ENCODE measurements at places on chromosomes 13 and 19.

- H3K27me3 ChIP-seq = no peaks in the 10 kb centered on the region
- H3K4me1 ChIP-seq = no peaks in the 10 kb centered on the region
- no peak for DNase-seq
- H3K36me3 ChIP-seq = no peaks in the 10 kb centered on the region
Observed at GRCh38 chr13:29917650-29918049, 67.2 kb upstream of the UBL3 start.

DNA sequence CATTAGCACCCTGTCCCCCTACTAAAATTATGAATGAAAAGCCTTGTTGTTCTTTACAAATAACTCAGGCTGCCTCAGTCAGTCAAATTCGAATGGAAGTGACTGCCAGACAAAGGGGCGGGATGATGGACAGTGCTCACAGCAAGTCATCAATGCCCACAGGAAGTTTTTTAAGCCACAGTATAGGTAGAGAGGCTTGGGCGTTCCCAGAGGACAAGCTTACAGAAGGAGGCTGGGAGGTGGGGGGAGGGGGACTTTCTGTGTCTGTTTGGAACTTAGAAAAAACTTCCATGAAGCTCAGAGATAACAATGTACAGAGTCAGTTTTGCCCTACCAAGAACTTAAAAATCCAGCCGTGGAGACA, 18.5 kb upstream of the SPRY2 start:
- H3K27me3 ChIP-seq = no peaks in the 10 kb centered on the region
- DNase-seq = no peak
- no peaks in the 10 kb centered on the region for H3K36me3 ChIP-seq
- no peak overlapping the region for H3K27ac ChIP-seq
- H3K4me3 ChIP-seq = no peak overlapping the region

DNA sequence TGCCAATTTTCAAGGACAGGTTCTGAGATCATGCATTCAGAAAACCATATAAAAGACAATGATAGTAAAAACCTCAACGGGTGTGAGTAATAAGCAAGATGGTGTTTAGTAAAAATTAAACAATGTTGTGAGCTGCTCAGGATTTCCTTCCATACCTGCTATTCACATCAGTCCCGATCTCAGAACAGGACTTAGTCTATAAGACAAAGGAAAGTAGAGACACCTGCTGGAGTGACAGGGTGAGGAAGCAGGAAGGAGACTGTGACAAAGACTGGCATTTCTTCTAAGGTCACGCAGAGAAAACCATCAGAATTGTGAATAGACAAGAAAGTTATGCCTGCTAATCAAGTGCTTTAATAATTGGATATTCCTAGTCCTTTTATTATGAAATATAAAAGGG, 648.0 kb downstream of the DACH1 start:
- H3K36me3 ChIP-seq = no peaks in the 10 kb centered on the region
- no peaks in the 10 kb centered on the region for H3K27me3 ChIP-seq
- no peak for DNase-seq
- H3K27ac ChIP-seq = no peak overlapping the region

- no peaks in the 10 kb centered on the region for H3K36me3 ChIP-seq
- H3K4me3 ChIP-seq = no peak overlapping the region
- no peaks in the 10 kb centered on the region for H3K27me3 ChIP-seq
- H3K27ac ChIP-seq = no peak overlapping the region
- no peak for DNase-seq
Observed at GRCh38 chr19:10321417-10321797, 5.6 kb upstream of the FDX2 start.

- H3K36me3 ChIP-seq = no peaks in the 10 kb centered on the region
- H3K27ac ChIP-seq = no peak overlapping the region
- H3K27me3 ChIP-seq = no peaks in the 10 kb centered on the region
- DNase-seq = no peak
- H3K4me3 ChIP-seq = no peak overlapping the region
Observed at GRCh38 chr13:93915269-93915809, 564.1 kb downstream of the DCT start.

- H3K4me1 ChIP-seq = no peaks in the 10 kb centered on the region
- no peak overlapping the region for H3K4me3 ChIP-seq
- H3K36me3 ChIP-seq = no peaks in the 10 kb centered on the region
- H3K27me3 ChIP-seq = no peaks in the 10 kb centered on the region
Observed at GRCh38 chr19:32397671-32398101, 7.9 kb upstream of the DPY19L3 start.

DNA sequence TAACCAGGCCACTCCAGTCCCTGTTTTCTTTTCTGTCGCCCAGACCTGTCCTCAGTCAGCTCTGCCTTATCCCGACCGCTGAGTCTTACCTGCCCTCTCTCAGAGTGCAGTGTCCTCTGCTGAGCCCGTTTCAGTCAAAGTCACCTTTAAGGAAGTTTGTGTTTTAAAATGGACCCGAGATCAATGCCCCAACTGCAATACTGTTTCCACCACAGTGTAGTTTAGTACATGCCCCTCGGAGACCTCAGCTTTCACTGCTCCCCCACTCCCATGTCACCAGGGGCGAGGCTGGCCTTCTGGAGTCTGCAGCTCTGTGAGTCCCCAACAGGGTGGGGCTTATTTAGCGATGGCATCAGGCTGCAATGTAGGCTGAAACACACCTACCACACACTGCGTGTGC, 248.4 kb upstream of the TSHZ3 start:
- peaks cover 32% of the 10 kb centered on the region for H3K27me3 ChIP-seq
- no peak overlapping the region for H3K27ac ChIP-seq
- DNase-seq = no peak
- H3K36me3 ChIP-seq = no peaks in the 10 kb centered on the region
- no peak overlapping the region for H3K4me3 ChIP-seq

DNA sequence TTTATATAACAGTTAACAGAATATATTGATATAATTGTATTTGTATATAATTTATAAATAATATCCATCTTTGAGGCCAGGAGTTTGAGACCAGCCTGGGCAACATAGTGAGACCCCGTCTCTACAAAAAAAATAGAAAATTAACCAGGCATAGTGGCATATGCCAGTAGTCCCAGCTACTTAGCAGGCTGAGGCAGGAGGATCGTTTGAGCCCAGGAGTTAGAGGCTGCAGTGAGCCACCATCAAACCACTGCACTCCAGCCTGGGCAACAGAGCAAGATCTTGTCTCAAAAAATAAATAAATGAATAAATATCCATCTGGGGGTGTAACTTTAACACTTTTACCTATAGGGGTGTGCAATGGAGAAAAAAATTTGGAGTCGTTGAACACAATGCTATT, 1.3 kb upstream of the SHFL start:
- H3K27ac ChIP-seq = no peak overlapping the region
- no peak for DNase-seq
- peaks cover 20% of the 10 kb centered on the region for H3K27me3 ChIP-seq
- H3K4me3 ChIP-seq = no peak overlapping the region
- H3K36me3 ChIP-seq = no peaks in the 10 kb centered on the region

DNA sequence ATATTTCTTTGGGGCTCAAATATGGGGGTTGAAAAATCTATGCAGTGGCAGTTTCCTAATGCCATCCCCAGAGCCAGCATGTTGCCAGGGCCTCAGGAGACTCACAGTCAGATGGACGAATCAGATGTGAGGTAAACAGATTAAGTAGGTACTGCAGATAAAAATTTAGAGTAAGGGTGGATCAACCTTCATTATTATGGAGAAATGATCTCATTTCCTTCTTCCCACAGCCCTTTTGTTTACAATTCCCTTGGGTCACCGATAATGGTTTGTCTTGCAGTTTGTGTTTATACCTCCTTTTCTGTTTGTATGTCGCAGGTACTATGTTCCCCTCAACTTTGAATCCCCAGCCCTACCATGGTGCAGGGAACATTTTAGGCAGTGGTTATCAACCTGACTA, 20.0 kb downstream of the DIAPH3 start:
- H3K4me3 ChIP-seq = no peak overlapping the region
- H3K4me1 ChIP-seq = no peaks in the 10 kb centered on the region
- no peaks in the 10 kb centered on the region for H3K36me3 ChIP-seq
- no peak for DNase-seq

GRCh38 chr13:84439108-84439507, 556.8 kb upstream of the SLITRK1 start:
- DNase-seq = no peak
- H3K27ac ChIP-seq = no peak overlapping the region
- H3K36me3 ChIP-seq = no peaks in the 10 kb centered on the region
- H3K4me3 ChIP-seq = no peak overlapping the region
- H3K27me3 ChIP-seq = no peaks in the 10 kb centered on the region

GRCh38 chr13:73419186-73419585, 360.4 kb downstream of the KLF5 start:
- DNase-seq = no peak
- no peaks in the 10 kb centered on the region for H3K36me3 ChIP-seq
- H3K27me3 ChIP-seq = no peaks in the 10 kb centered on the region
- no peak overlapping the region for H3K27ac ChIP-seq
- H3K4me3 ChIP-seq = no peak overlapping the region

- DNase-seq = no peak
- H3K4me3 ChIP-seq = no peak overlapping the region
- no peaks in the 10 kb centered on the region for H3K27me3 ChIP-seq
- no peak overlapping the region for H3K27ac ChIP-seq
- H3K36me3 ChIP-seq = no peaks in the 10 kb centered on the region
- H3K4me1 ChIP-seq = 0 out of 2 replicates have a peak, but pooled peaks cover 6% of the 10 kb centered on the region
Observed at GRCh38 chr13:30194906-30195305, 112.4 kb downstream of the KATNAL1 start.

DNA sequence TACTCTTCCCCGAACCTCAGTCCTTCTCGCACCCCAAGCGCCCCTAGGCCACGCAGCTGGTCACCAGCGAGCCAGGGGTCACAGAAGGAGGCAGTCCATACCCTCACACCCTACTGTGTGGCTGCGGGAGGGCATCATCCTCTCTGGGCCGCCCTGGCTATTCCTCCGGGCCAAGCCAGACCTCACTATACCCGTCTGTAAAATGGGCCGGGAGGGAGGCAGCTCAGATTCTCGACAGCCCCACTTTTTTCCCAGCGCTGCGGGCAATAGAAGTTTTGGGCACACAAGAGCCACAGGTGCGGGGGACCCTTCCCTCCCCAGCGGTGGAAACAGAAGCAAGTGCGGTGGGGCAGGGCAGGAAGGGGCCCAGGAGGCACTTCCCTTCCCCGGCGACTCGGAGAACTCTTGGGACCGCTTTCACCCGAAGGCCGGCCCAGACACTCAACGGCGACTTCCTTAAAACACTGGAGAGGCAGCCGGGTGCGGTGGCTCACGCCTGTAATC, 5.6 kb upstream of the ARRDC2 start:
- 0 out of 2 replicates have a peak, but pooled peaks cover 1% of the 10 kb centered on the region for H3K4me1 ChIP-seq
- no peak overlapping the region for H3K27ac ChIP-seq
- DNase-seq = no peak
- H3K36me3 ChIP-seq = no peaks in the 10 kb centered on the region
- H3K4me3 ChIP-seq = no peak overlapping the region

DNA sequence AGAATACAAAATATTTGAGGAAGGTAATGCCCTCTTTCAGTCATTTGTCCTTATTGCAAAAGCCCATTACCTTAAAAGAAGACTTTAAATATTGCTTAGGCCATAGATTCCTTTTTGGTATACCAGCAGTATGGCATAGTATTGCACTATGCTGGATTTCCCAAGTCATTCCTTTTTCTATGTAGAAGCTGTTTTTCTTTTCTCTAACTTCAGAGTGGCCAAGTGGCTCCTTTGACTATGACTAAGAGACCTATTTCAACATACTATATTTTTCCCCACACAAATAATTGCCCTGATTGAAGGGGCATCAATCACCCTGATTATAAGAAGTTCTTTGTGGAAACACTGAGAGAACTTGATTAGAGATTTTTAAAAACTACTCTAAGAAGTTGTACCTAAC, 68.6 kb downstream of the UFM1 start:
- DNase-seq = no peak
- 0 out of 2 replicates have a peak, but pooled peaks cover 3% of the 10 kb centered on the region for H3K4me1 ChIP-seq
- no peak overlapping the region for H3K4me3 ChIP-seq
- no peak overlapping the region for H3K27ac ChIP-seq

DNA sequence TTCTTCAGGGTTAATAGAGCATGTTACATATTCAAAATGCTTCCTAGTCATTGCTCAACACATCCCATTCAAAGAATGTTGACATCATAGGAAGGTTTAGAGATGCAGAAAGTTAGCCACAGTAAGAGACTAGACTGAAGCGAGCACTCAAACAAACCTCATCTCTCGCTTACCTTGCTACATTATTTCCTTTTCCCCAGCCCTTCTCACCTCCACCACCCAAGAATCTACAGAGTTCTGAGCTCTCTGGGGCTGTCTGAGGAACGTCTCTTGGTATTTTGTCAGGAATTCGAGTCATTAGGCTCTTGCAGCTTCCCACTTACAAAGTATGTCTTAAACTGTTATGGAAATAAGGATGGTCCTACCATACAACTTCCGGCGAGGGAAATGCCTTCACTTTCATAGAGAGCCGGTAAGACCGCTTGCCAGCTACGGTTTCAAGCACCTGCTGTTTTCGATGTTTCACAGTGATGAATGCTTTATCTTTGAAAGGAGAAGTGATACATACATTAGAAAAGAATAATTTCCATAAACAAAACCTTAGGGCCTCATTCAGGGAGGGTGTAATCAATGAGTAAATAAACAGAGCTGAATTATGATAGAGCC, 65.1 kb downstream of the FLT1 start:
- H3K36me3 ChIP-seq = no peaks in the 10 kb centered on the region
- no peaks in the 10 kb centered on the region for H3K27me3 ChIP-seq

DNA sequence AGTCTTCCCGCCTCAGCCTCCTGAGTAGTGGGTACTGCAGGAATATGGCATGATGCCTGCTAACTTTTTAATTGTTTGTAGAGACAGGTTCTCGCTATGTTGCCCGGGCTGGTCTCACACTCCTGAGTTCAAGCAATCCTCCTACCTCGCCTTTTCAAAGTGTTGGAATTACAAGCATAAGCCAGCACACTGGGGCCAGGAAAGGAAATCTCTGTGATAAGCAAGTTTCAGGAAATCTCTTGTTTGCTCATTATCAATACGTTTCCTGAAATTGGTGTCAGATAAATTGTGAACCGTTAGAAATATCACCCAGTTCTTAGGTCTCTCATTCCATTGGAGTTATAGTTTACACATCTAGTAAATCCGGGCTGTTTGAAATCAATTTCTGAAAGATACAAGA, 14.2 kb downstream of the WBP4 start:
- H3K4me1 ChIP-seq = no peaks in the 10 kb centered on the region
- H3K36me3 ChIP-seq = no peaks in the 10 kb centered on the region
- H3K27me3 ChIP-seq = no peaks in the 10 kb centered on the region
- no peak overlapping the region for H3K27ac ChIP-seq

DNA sequence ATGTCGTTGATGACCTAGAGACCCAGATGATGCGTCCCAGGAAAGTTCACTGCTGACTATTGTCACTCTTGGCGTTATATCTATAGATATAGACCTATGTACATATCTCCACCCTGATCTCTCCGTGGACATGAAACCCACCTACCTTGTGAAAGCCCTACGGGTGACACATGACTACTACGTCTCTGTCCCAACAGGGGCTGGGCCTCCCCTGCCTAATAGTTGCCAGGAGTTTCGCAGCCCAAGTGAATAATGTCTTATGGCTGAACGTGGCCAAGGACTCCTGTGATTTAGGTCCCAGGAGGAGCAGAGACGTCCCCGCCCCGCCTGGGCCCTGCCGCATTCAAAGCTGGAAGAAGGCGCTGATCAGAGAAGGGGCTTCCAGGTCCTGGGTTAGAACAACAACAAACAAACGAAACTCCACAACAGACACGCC, 4.9 kb upstream of the POU4F1 start:
- peak overlapping the region; percentile 58 for H3K4me3 ChIP-seq
- no peaks in the 10 kb centered on the region for H3K27me3 ChIP-seq
